Suprapubic skin (tissue), 4 donors: ENCODE measurements at places on chromosomes 3 and 15. TPM values are rescaled to one million over a fixed set of nuclear protein-coding genes. Genes with fewer than 3 reads are reported as not detected.

DNA sequence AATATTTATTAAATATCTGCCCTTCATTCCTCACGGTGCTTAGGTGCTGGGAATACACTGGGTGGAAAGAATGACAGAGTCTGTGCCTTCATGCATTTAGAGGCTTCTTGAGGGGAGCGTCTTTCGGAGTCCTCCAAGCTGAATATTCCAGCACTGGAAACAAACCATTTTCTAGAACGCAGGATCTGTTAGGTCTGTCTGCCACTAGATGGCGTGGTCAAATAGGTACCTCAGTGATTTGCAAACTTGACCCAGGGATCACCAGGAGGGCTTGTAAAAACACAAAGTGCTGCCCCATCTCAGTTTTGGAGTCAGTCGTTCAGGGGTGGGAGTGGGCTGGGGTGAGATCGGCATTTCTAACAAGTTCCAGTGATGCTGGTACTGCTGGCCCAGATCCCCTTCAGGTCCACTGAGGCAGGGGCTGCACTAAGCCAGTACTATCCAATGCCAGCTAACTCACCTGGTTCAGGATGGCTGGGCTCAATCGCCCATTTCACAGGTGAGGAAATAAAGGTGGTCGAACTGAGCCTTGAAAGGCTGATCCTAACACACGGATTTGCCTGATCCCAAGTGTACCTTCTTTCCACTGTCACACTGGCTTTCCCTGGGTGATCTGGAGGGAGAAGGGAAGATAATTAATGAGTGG, 14.8 kb downstream of the ARNT2 start:
- DNase-seq, result no peak

DNA sequence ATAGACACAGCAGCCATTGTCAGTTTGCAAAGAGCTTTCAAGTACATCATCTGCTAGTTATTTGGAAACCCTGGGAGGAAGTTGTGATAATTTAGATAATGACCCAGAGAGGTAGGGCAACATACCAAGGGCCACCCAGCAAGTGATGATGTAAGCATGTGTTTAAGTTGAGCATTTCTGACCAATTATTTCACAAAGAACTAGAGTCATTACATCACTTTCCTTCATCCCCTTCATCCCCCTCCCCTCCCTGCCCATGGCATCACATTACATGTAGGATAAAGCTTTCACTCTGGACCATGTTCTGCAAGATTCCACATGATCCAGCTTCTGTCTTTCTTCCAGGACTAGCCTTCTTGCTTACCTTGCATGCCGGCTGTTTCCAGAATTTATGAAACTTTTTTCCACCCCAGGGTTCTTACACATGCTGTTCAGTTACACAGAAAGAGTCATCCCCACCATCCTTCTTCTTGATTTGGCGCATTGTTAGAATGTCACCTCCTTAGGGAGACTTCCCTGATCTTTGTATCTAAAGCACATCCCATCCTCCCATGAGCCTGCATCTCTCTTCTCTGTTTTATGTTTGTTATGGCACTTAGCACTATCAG, 71.3 kb downstream of the PTPRG start:
- DNase-seq, result no peak

GRCh38 chr3:32794487-32795308, 23.1 kb upstream of the TRIM71 start:
- no peak for DNase-seq

CISH gene
- total RNA-seq, result 20.5 TPM

- DNase-seq, result no peak
Measured at GRCh38 chr3:20060974-20061685, 20.9 kb downstream of the KAT2B start.

DNA sequence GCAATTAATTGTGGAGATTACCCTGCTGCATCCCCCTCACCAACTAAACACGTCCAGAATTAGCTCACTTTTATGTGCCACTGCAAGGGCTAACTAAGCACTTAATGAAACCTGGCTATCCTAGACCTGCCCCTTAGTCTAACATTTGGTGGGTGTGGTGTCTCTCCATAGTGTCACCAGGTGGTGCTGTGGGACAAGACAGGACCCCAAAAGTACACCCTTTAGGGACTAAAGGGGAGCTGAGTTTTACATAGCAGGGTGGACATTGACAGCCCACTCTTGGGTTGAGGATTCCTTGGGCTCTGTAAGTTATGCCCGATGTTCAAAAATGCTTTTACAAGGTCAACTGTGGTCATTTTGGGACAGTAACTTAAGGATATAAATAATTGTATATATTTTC, 5.7 kb downstream of the DUT start:
- DNase-seq, result no peak

GRCh38 chr3:38989917-38990510, 61.7 kb downstream of the SCN11A start:
- no peak for DNase-seq

LRRC34 gene
- 0.86 TPM for total RNA-seq
